ENCODE measurements at places on chromosomes 12 and 14. TPM values are rescaled to one million over a fixed set of nuclear protein-coding genes. Genes with fewer than 3 reads are reported as not detected.

GRCh38 chr12:15829949-15830348, 40.8 kb upstream of the EPS8 start:
- no peak overlapping the region for H3K4me3 ChIP-seq
- H3K36me3 ChIP-seq = no peaks in the 10 kb centered on the region
- peak overlapping the region; percentile 40 for H3K27ac ChIP-seq
- DNase-seq = no peak
- H3K27me3 ChIP-seq = no peaks in the 10 kb centered on the region

- H3K36me3 ChIP-seq = no peaks in the 10 kb centered on the region
- H3K27ac ChIP-seq = peak overlapping the region; percentile 81
- peaks cover 95% of the 10 kb centered on the region for H3K27me3 ChIP-seq
- peak; percentile 40 for DNase-seq
- peak overlapping the region; percentile 52 for H3K4me3 ChIP-seq
- peaks cover 18% of the 10 kb centered on the region for H3K4me1 ChIP-seq
Measured at GRCh38 chr12:114404926-114405518, 922 bp downstream of the TBX5 start.

DNA sequence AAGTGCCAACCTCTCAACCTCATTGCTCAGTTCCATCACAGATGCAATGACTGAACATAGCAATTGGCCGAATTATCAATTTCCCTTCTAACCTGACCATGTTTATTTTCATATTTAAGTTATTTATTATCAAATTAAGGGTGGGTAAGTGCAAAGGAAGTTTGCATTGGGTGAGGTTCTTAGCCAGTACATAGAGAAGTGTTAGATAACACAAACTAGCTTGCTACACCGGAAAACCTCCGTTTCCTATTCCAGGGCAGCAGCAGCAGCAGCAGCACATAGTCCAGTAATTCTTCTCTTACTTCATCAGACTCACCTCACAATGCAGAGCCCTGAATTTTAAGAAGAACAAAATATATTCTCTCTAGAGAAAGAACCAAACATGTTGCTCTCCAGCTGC, 200.5 kb upstream of the OR4E1 start:
- no peaks in the 10 kb centered on the region for H3K4me1 ChIP-seq
- H3K4me3 ChIP-seq = no peak overlapping the region
- H3K36me3 ChIP-seq = no peaks in the 10 kb centered on the region

GRCh38 chr12:72390146-72390545, 118.0 kb downstream of the TRHDE start:
- peak; percentile 59 for DNase-seq
- H3K4me1 ChIP-seq = no peaks in the 10 kb centered on the region
- H3K4me3 ChIP-seq = no peak overlapping the region
- no peaks in the 10 kb centered on the region for H3K27me3 ChIP-seq
- H3K36me3 ChIP-seq = no peaks in the 10 kb centered on the region
- no peak overlapping the region for H3K27ac ChIP-seq

DNA sequence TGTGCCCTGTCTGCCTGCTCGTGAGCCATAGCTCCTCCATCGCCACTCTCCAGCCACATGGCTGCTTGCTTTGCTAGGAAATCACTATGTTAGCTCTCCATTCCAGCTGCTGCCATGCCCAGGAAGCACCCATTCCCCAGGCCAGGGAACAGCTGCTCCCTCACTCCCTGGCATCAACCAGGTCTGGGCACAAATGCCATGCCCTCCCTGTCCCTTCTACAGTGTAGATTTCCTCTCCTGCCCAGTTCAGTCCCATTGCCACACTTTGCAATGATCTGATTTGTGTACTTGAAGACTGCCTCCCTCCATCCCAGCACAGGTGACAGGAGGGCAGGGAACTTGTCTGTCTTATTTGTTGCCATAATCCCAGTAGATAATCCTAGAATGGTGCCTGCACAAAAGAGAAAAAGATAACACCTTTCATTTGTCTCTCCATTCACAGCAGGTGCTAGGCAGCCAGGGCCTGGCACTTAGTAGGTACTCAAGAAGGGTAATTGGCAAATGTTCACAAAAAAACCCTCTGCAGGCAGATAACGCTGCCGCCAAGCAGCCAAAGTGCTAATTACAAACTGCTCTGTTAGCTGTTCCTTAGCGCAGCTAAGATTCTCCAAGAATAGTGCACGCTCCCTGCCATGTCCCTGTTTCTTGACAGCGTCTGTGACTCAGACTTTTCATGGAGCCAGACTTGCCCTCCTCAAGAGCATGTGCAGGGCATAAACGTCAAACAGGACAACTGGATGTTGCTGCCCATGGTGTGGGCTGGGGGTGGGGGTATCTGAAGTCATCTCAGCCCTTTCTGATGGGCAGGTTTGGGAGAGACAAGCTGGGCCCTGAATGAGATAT, 69.1 kb downstream of the ARL6IP4 start:
- DNase-seq = no peak
- no peaks in the 10 kb centered on the region for H3K27me3 ChIP-seq
- H3K36me3 ChIP-seq = no peaks in the 10 kb centered on the region

DNA sequence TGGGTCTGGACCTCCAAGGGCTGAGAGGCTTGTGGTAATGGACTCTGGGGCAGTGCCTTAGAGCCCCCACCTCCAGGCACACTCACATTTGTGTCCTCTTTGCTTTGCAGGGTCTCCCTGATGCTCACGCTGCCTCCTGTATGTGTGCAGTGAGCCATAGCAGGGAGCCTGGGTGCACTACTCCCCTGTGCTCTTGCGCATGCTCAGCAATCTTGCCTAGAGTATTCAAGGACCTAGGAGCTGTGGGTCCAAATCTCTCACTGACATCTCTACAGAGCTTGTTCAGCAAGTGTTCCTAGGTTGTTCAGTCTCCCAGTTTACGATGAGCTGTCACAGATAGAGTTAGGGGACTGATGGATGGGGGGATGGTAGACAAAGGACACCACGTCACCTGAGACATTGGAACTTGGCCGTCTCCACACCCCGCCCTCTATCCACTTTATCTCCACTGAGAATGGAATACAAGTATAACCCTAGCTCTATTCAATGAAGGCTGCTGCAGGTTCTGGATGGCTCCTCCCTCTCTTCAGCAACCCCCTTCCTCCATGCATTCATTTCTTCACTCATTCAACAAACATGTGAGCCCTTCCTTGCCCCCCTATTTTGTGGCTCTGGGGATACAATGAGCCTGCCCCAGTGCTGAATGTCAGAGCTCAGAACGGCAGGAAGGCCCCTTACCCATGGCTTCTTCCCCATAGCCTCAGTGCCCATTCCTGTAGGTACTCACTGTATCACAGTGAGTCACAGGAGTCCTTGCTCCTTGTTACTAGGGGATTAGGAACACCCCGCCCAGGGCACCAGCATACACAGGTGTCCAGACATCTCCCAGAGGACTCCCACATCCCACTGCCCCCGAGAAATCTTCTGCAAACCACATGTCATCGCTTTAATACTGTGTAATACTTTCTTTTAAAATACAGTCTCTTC, 31.2 kb downstream of the FIGNL2 start:
- H3K27me3 ChIP-seq = peaks cover 25% of the 10 kb centered on the region
- no peak overlapping the region for H3K27ac ChIP-seq

- DNase-seq = peak; percentile 77
- peaks cover 4% of the 10 kb centered on the region for H3K4me1 ChIP-seq
- H3K27ac ChIP-seq = no peak overlapping the region
- no peaks in the 10 kb centered on the region for H3K27me3 ChIP-seq
- H3K4me3 ChIP-seq = no peak overlapping the region
- H3K36me3 ChIP-seq = no peaks in the 10 kb centered on the region
Measured at GRCh38 chr12:13443498-13443897, 247.0 kb downstream of the EMP1 start.

DNA sequence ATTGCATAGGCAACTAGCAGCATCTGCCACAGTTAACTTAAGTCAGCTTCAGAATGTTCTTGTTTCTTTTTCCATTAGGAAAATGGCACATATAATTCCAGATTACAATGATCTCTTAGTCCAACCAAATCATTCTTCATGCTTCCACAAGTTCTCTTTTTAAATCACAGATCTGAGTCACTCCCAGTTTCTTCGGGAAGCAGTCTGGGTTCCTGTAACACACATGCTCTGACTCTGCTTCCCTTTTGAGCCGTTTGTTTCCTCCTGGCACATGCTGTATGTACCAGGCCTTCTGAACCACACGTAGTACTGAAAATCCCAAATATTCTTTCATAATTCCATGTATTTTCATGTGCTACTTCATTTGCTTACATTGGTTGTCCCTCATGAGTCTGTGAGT, 388.8 kb upstream of the PDE3A start:
- no peak overlapping the region for H3K4me3 ChIP-seq
- no peaks in the 10 kb centered on the region for H3K27me3 ChIP-seq
- H3K4me1 ChIP-seq = no peaks in the 10 kb centered on the region
- no peak overlapping the region for H3K27ac ChIP-seq
- H3K36me3 ChIP-seq = no peaks in the 10 kb centered on the region

DNA sequence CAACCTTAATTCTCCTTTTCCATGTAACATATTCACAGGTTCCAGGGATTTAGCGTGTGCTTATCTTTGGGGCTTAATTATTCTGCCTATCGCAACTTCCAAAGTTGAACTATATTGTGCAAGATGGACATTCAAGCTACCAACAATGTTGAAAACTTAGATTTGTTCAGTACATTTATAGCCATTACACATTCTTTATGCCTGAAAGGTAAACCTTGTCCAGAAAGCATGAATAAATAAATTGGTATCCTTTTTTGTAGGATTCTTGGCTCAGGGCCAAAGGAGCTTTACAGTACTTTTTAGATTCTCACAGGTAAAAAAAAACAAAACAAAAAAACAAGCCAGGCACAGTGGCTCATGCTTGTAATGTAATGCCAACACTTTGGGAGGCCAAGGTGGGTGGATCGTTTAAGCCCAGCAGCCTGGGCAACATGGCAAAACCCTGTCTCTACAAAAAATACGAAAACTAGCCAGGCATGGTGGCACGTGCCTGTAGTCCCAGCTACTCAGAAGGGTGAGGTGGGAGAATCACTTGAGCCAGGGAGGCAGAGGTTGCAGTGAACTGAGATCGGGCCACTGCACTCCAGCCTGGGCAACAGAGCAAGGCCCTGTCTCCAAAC, 3.3 kb downstream of the C12orf56 start:
- no peaks in the 10 kb centered on the region for H3K36me3 ChIP-seq

- DNase-seq = no peak
- H3K4me1 ChIP-seq = peaks cover 48% of the 10 kb centered on the region
- H3K36me3 ChIP-seq = no peaks in the 10 kb centered on the region
- no peak overlapping the region for H3K27ac ChIP-seq
Measured at GRCh38 chr12:132444283-132444682, 45.7 kb upstream of the FBRSL1 start.

- no peak overlapping the region for H3K4me3 ChIP-seq
- H3K27ac ChIP-seq = no peak overlapping the region
- no peaks in the 10 kb centered on the region for H3K27me3 ChIP-seq
- peak; percentile 16 for DNase-seq
- no peaks in the 10 kb centered on the region for H3K36me3 ChIP-seq
Measured at GRCh38 chr12:104181313-104181712, 34.3 kb upstream of the TXNRD1 start.

DNA sequence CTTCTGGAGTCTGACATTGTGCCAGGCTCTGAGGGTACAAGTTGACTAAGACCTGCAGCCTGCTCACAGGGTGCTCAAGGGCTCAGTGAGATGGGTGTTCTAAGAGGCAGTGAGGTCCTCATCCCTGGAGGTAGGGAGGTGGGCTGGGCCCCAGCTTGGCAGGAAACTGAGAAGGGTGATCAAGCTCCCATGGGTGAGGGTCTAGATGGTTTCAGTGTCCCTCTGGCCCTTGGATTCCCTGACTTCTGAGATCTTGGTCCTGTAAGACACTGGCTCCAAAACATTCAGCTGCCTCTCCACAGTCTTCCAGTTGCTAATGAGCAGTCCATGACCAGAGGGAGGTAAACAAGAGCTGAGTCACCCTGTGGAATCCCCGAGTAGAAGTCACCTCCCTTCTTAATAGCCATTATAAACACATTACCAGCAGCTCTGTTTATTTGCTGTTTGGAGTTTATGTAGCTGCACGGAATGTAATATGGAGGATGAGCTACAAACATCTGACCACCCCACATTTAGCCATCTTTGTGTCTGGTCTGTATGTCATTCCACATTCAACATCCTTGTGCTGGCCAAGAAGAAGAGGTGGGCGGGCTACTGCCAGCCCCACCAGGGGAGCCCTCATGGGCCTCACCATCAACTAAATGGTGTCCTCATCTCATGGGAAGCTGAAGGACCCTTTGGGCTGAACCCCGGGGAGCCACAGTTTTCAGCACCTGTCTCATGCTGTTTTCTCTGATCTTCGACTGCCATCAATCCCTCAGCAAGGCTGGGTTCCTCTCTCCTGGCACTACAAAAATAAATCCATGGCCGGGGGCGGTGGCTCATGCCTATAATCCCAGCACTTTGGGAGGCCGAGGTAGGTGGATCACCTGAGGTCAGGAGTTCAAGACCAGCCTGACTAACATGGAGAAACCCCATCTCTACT, 37.2 kb upstream of the BDKRB2 start:
- DNase-seq = no peak
- no peaks in the 10 kb centered on the region for H3K36me3 ChIP-seq
- H3K27ac ChIP-seq = no peak overlapping the region
- no peak overlapping the region for H3K4me3 ChIP-seq
- H3K4me1 ChIP-seq = no peaks in the 10 kb centered on the region

- DNase-seq = no peak
- no peak overlapping the region for H3K27ac ChIP-seq
- no peaks in the 10 kb centered on the region for H3K27me3 ChIP-seq
- no peaks in the 10 kb centered on the region for H3K36me3 ChIP-seq
- H3K4me1 ChIP-seq = peaks cover 54% of the 10 kb centered on the region
Measured at GRCh38 chr12:52522346-52523011, 2.3 kb upstream of the KRT5 start.

DNA sequence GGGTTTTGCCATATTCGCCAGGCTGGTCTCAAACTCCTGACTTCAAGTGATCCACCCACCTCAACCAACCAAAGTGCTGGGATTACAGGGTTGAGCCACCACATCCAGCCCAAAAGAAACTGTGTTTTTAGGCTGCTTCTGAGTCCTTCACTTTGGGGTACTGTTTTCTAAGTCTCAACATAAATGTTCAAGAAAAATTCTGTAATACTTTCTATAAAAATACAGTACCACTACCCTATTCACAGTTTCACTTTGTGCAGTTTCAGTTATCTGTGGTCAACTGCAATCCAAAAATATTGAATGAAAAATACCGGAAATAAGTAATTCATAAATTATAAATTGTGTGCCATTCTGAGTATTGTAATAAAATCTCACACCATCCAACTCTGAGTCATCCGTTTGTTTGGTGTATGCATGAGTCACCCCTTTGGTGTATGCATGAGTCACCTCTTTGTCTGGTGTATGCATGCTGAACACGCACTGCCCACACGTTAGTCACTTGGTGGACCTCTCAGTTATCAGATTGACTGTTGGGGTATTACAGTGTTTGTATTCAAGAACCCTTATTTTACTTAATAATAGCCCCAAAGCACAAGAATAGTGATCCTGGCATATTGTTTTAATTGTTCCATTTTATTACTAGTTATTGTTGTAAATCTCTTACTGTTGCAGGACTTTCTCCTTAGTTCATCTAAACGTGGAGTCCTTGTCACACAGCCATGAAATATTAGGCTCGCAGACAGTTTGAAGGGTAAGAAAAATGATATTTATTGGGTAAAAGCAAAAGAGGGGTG, 190.2 kb downstream of the FSCB start:
- H3K27me3 ChIP-seq = no peaks in the 10 kb centered on the region
- H3K4me3 ChIP-seq = no peak overlapping the region
- H3K27ac ChIP-seq = no peak overlapping the region
- no peak for DNase-seq

TPPP2 gene
- total RNA-seq = 0.44 TPM

SDSL gene
- total RNA-seq = 0.53 TPM

ZDHHC22 gene
- total RNA-seq = 0.09 TPM

TAS2R13 gene
- 1.5 TPM for total RNA-seq

TARBP2 gene
- 26.2 TPM for total RNA-seq

SMCO2 gene
- not detected for total RNA-seq

PTHLH gene
- total RNA-seq = 2.5 TPM

KLHDC1 gene
- total RNA-seq = 7.2 TPM

Measured in muscle of leg (tissue), 16 donors.